Suppressor macrophage treated with lipopolysaccharide for 4 hours (primary cell): ENCODE measurements at places on chromosomes 16 and 17.

GRCh38 chr16:1094601-1095449, 1.2 kb downstream of the C1QTNF8 start:
- no peak for DNase-seq

- DNase-seq: no peak
These were observed 2.5 kb downstream of the MTSS2 start for GRCh38 chr16:70683146-70683944.

GRCh38 chr17:61848896-61849295, 14.4 kb downstream of the BRIP1 start:
- DNase-seq: no peak

DNA sequence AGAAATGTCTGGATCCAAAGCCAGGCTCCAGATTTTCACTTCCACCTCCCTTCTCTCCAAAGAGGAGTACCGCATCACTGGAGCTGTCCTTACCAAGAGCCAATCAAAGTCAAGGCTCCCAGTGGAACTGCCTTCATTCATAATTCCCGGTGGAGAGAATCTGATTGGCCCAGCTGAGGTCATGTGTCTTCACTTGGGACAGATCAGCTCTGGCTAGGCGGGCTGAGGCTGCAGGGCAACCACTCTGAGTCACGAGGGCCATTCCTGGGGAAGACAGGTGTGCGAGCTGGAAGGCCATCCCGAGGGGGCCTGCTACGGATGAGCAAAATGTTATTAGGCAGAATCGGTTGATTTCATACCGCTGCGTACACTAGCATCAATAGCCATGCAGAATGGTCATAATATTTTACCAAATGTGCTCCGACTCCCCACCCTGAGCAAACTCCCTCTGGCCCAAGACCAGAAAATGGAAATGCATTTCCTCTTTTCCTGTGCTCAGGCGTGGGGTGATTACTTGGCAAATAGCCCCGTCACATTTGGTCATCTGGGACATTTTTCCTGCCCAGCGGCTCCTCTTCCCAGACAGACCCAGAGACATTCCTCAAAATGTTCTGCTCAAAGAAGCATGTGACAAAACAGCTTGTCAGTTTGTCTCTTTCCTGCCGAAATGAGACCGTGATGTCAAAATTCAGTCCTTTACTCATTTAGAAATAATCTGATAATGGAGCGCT, 111.1 kb downstream of the AIPL1 start:
- no peak for DNase-seq

- no peak for DNase-seq
These were observed 15.0 kb upstream of the SLC38A10 start for GRCh38 chr17:81309859-81310839.

DNA sequence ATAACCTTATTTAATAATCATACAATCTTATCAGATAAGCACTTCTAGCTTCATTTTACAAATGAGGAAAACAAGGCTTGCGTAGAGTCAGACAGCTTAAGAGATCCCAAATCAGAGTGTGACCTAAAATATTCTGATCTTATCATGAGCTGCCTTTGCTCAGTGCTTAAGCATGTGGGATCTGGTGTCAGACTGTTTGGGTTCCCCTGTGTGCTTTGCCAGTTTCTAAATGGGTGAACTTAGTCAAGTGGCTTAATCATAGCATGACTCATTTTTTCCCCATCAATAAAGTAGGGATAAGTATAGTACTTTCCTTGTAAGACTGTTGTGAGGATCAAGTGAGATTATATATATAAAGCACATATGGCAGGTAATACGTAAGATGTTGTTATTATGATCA, 612.6 kb upstream of the C16orf82 start:
- DNase-seq: no peak
